Effector CD8-positive, alpha-beta T cell (primary cell): ENCODE measurements at places on chromosomes 3 and 15.

DNA sequence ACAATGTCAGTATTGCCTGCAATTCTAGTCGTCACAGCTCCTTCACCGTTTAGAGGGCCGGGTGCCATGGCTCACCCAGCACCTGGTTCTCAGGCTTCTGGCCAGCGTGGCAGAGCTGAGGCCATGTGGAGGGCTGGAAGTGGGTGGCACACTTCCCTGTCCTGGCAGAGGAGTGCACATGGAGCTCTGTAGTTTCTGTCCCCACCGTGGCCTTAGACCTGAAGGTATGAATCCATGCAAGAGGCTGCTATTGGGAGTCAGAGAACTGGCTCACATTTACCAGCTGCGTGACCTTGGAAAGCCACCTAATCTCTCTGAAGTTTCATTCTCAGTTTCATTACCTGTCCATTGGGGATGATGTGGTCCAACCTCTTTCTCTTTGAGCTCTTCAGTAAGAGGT is 22.2 kb downstream of the EPHB1 start:
- DNase-seq, result no peak

- no peak for DNase-seq
These were observed 7.2 kb downstream of the APBA2 start for GRCh38 chr15:28892789-28893610.

GRCh38 chr3:123346021-123346420 is 102.9 kb downstream of the ADCY5 start:
- DNase-seq, result no peak

DNA sequence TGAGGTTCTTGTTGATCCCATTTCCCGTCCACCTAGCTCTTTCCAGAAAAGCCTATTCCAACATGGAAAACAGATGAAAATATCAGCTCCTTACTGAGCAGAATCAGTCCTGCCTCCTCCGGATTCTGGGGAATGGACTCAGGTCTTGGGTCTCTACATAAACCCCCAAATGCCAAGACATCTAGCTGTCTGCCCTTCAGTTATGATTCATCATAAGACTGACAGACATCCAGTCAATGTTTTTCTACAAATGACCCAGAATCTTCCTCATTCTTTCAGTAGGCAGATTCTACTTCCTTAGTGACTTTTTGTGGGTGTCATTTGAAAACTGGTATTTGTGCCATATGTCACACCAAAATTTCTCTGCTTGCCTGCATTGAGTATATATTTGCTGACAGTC is 103.0 kb upstream of the TGFBR2 start:
- DNase-seq, result no peak

- no peak for DNase-seq
These were observed 302.8 kb upstream of the MDFIC2 start for GRCh38 chr3:70615286-70615685.

DNA sequence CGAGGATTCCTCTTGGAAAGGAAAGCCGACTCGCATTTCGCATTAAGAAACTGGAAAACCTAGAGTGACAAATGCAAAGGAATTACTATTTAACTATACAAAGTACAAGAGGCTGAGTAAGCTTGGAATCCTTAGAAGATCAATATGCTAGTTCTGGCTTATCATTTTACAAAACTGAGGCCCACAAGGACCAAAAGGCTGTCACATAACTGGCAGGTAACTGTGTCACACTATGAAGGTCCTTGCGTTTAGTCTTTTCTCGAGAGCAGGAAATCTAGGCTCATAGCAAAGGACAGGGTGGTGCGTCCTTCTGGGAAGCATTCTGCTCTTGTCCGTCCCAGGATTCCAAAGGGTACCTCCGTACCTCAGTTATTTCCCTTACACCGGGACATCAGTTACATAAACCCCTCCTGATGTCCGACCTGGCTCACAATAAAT is 629 bp downstream of the RPL24 start:
- DNase-seq, result no peak
